ENCODE measurements at places on chromosomes 12 and 14. TPM values are rescaled to one million over a fixed set of nuclear protein-coding genes. Genes with fewer than 3 reads are reported as not detected.

AP5M1 gene
- total RNA-seq: 46.3 TPM

CMKLR1 gene
- total RNA-seq: 0.08 TPM

TAPBPL gene
- total RNA-seq: 32.5 TPM

RNASE1 gene
- total RNA-seq: not detected

MDGA2 gene
- total RNA-seq: not detected

- DNase-seq: no peak
Measured at GRCh38 chr12:77294016-77294415, 228.6 kb upstream of the E2F7 start.

GRCh38 chr12:28033538-28033915 lies 61.0 kb upstream of the PTHLH start:
- no peak for DNase-seq

Data from activated CD8-positive, alpha-beta T cell treated with anti-CD3 and anti-CD28 coated beads, Interleukin-2, amount 10 ng/mL, durations not matched to agents 7 days and 5 days (primary cell).